AG08395 (cell line): ENCODE measurements at places on chromosomes 2 and 18.

DNA sequence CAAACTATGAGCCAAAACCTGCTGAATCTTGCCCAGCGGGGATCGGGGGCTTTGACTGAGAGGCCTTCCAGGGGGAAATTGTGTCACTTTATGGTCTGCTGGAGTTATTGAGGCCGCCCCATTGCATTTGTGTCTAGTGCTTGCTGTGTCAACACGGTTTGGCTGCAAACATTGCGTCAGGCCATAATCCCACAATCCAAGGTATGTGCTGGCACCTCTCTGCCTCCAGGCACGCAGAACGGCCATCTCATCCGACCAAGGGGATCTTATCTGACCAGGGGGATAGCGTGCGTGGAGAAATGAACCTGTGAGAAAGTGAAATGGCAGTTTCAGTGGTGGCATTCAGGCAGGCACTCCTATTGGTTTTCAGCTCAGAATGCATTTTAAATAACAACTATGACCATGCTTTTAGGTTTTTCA is 18.1 kb upstream of the LYPD6B start:
- DNase-seq: no peak

DNA sequence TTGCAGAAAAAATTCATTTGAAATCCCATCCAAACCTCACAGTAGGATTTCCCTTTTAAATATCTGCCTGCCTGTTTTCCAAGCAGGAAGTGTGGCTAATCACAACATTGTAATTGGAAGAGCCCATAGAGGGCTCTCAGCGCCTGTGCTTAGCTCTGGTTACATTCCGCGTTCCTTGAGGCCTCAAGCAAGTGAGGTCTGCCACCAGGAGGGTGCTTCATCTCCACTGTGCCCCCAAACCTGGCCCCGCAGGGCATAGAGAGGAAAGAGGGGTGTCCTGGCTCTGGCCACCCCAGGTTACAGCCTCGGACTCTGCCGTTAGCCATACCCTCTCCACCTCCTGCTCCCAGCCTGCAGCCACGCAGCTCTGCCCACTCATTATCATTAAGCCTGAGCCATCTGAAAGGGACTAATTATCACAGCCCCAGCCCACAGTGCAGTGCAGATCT is 214.8 kb downstream of the SP3 start:
- peak; percentile 21 for DNase-seq

DNA sequence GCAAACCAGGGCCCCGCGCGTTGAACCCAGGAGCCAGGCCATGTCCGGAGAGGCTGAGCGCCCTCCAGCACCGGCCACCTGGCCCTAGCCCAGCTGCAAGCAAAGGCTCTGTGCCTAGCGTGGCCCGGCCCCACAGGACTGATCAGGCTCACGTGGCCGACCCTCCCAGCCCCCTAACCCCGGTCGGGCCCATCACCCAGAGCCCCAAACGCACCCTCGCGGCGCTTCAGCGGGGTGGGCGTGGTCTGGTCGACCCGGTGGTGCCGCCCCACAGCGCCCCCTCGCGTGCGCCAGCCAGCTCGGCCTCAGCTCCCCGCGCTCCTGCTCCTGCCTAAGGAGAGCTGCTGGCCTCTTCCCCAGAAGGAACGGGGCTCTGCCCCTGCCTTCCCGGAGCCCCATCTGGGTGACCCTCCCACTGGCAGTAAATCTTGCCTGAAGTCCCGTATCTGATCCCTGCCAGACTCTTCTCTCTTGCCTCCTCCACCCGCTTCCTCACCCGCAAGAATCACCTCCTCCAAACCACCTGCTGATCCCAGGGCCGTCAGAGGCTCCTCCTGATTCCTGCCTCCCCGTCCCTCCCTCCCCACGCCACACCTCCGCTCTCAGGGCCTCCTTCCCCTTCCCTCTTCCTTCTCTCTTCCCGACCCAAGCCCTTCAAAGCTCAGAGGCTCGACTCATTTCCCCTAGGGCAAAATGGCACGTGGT is 12.3 kb upstream of the TEX51 start:
- DNase-seq: peak; percentile 59

- no peak for DNase-seq
These were observed 23.7 kb downstream of the MRPL33 start for GRCh38 chr2:27795093-27795834.

GRCh38 chr18:23756590-23757436 is 67.6 kb downstream of the LAMA3 start:
- DNase-seq: no peak

DNA sequence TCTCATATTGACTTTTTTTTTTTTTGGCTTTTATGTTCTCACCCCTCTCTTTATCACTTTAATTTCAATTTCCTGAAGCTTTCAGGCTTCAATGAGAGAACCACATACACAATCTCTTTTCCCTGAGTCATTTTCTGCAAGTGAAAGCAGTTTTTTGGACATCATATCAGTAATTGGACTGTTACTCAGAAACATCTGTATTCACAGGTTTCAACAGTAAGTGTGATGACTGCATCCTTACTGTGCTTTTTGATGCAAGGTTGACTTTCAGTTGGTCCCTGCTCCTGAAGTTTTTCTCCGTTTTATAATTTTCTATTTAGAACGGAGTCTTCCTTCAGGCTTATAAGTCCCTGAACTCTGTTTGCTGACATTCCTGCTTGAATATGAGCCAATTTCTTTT is 70.5 kb upstream of the CCBE1 start:
- DNase-seq: peak; percentile 37

GRCh38 chr2:196601430-196602306 is 37.8 kb upstream of the CCDC150 start:
- DNase-seq: peak; percentile 98

- no peak for DNase-seq
These were observed 53.8 kb downstream of the SMAD7 start for GRCh38 chr18:48896875-48897511.

DNA sequence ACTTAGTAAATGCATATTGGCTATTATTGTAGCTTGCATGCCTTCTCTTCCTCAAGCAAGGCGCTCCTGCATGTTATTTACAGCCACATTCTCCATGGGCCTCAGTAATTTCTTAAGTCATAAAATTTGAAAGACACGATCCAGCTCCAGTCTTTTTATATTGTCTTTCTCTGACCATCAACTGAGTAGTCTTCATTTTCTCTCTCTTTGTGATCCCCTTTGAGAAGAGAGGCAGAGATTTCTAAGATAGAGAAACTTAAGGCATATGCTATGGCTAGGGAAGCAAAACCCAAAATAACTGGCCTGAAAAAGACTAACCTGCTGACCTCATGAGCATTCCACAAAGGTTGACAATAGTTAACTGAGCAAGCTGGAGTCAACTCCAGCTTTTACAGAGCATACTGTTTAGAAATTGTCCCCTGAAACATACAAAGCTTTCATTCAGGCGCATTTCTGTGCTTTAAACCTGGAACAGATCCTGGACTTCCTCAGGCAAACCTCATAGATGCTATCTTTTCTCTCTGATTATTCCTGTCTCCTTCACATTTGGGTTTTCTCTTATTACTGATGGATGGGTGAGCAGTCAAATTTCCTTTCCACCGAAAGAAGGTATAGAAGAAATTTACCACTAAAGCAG is 4.6 kb downstream of the DPP4 start:
- DNase-seq: no peak

- DNase-seq: no peak
These were observed 209.2 kb downstream of the MGAT5 start for GRCh38 chr2:134462791-134463698.
